ENCODE measurements at places on chromosomes 6 and 20.

- H3K27ac ChIP-seq = no peak overlapping the region
- H3K4me3 ChIP-seq = no peak overlapping the region
- no peaks in the 10 kb centered on the region for H3K27me3 ChIP-seq
- no peaks in the 10 kb centered on the region for H3K36me3 ChIP-seq
- H3K4me1 ChIP-seq = no peaks in the 10 kb centered on the region
These were observed 46.3 kb downstream of the GRIK2 start for GRCh38 chr6:101439790-101440189.

- peaks cover 2% of the 10 kb centered on the region for H3K4me1 ChIP-seq
- no peaks in the 10 kb centered on the region for H3K27me3 ChIP-seq
- peak; percentile 75 for DNase-seq
- H3K27ac ChIP-seq = no peak overlapping the region
- no peaks in the 10 kb centered on the region for H3K36me3 ChIP-seq
These were observed 8.3 kb upstream of the NCOA3 start for GRCh38 chr20:47493175-47493962.

- H3K4me3 ChIP-seq = peak overlapping the region; percentile 32
- H3K36me3 ChIP-seq = no peaks in the 10 kb centered on the region
- peak overlapping the region; percentile 99 for H3K27ac ChIP-seq
- H3K27me3 ChIP-seq = no peaks in the 10 kb centered on the region
- DNase-seq = peak; percentile 98
These were observed 136.7 kb downstream of the HFE start for GRCh38 chr6:26223650-26224546.

DNA sequence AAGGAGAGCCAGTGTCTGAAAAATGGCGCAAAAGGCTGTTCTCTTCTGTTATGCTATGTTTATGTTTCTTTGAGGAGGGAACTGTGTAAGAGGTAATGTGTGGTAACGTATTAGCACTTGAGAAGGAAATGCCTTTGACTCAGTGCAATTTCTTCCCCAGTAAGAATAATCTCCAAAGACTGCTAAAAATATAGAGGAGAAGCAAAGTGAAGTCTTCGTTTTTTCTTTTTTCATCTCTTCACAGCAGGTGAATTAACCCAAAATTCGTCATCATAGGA, 47.1 kb upstream of the IFNGR1 start:
- no peak overlapping the region for H3K27ac ChIP-seq
- H3K36me3 ChIP-seq = no peaks in the 10 kb centered on the region
- peaks cover 2% of the 10 kb centered on the region for H3K4me1 ChIP-seq
- H3K27me3 ChIP-seq = peaks cover 13% of the 10 kb centered on the region

DNA sequence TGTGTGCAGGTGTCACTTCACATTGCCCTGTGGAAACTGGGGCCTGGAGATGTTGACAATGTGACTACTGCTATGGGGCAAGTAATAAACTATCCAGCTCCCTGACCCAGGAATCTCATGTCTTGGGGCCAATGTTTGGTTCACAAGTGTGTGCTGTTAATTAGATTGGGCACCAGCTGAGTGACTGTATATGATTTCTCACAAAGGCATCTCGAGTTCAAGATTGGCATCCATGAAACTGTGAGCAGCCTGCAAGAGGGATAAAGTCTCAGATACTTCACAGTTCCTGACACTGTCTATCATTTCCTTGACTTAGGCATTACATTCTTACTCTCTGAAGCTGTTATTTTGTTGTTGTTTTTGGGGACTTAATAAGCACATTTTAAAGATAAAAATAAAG, 264.0 kb downstream of the PRKN start:
- H3K4me1 ChIP-seq = no peaks in the 10 kb centered on the region
- DNase-seq = no peak
- H3K4me3 ChIP-seq = no peak overlapping the region
- no peak overlapping the region for H3K27ac ChIP-seq
- no peaks in the 10 kb centered on the region for H3K36me3 ChIP-seq

DNA sequence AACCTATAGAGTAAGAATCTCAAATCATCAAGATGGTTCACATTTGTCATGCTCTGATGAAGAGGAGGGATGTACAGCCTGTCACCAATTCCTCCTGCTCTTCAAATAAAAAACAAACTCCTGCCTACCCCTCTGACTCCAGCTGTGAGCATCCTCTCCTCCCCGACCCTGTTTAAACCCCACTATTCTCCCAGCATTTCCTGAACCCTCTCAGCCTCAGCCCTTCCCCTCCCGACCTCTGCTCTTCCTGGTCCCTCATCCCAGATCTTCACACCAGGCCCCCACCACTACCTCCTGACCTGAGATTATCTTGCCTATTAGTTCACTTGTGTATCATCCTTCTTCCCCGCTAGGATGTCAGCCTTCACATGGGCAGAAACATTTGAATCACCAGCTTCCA, 75.8 kb downstream of the ZMYND8 start:
- peaks cover 29% of the 10 kb centered on the region for H3K4me1 ChIP-seq
- H3K36me3 ChIP-seq = peaks cover 80% of the 10 kb centered on the region
- no peak for DNase-seq
- H3K4me3 ChIP-seq = no peak overlapping the region

DNA sequence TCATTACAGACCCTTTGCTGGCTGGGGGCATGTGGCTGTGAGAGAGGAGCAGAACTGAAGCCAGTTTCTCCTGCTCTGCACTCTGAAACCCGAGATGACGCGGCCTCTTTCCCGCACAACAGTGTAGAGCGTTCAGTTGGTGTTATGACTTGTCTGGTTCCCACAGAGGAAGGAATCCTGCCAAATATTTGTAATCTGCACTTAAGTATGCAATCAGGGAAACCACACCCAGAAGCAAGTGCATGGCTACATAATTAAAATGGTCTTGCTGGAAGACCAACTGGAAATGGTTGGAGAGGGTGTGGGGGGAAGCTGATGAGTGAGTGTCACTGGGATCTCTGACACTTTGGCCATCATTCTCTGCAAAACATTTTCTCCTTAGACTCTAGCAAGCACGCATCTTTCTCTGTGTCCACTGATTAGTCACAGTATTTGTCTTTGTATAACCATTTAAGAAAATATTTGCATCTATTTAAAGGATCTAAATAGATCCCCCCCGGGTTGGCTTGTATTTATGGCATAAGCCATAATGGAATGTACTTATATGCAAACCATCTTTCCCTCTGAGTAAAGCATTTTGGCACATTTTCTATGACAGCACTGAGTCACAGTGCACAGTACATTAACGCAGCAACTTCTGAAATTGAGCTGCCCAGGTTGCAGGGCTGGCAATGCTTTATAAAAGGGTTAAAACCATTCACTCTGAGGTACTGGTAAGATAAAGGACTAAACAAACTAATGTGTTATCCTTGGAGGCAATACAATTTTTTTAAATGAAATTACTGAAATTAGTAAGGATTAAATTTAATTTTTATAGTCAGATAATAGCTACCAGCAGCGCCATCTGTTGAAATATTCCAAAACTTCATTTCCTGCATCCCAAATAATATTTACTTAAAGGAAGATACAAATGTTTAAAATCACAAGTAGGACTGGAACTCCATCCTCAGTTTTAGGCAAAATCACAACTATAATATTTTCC, 76.7 kb downstream of the FOXC1 start:
- H3K36me3 ChIP-seq = no peaks in the 10 kb centered on the region
- H3K27me3 ChIP-seq = no peaks in the 10 kb centered on the region
- peaks cover 9% of the 10 kb centered on the region for H3K4me1 ChIP-seq
- DNase-seq = peak; percentile 26
- H3K27ac ChIP-seq = peak overlapping the region; percentile 7

GRCh38 chr6:132259070-132259469, 142.2 kb downstream of the MOXD1 start:
- H3K36me3 ChIP-seq = no peaks in the 10 kb centered on the region
- DNase-seq = peak; percentile 37
- H3K27me3 ChIP-seq = no peaks in the 10 kb centered on the region
- no peak overlapping the region for H3K4me3 ChIP-seq
- no peak overlapping the region for H3K27ac ChIP-seq
- H3K4me1 ChIP-seq = no peaks in the 10 kb centered on the region

DNA sequence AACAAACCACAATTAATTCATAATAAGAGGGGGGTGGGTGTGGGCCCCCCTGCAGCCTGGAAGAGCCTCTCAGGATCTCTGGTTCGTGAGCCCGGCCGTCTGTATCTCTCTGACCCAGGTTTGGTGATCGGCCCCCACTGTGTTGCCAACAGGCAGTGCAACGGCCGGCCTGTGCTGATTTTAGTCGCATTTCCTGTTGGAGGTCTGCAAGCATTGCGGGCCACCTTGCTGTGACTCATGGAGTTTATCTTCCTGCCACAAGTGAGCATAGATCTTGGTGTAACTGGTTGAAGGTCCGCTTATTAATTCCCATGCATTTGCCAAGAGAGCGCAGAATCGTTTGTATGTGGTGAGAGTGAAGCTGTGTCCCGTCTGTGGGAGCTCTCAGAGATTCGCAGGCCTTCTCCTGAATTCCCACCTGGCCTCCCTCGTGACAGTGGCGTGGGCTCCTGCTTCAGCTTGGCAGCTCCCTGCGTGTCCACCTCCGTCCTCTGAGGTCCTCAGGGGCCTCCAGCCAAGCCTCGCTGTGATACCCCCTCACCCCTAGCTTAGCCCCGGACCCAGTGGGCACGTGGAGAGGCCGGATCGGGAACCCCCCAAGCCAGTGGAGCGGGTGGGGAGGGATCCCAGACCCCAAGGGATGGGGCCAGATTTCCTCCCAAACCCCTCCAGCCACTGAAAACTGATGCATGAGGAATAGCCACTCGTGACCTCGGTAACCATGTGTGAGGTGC, 269.8 kb downstream of the CDH4 start:
- H3K4me1 ChIP-seq = peaks cover 19% of the 10 kb centered on the region
- H3K36me3 ChIP-seq = no peaks in the 10 kb centered on the region
- H3K27me3 ChIP-seq = peaks cover 4% of the 10 kb centered on the region
- peak; percentile 62 for DNase-seq
- H3K27ac ChIP-seq = no peak overlapping the region

- peaks cover 43% of the 10 kb centered on the region for H3K27me3 ChIP-seq
- H3K4me1 ChIP-seq = no peaks in the 10 kb centered on the region
- H3K4me3 ChIP-seq = no peak overlapping the region
- H3K36me3 ChIP-seq = no peaks in the 10 kb centered on the region
- H3K27ac ChIP-seq = no peak overlapping the region
These were observed 218.8 kb upstream of the RNF24 start for GRCh38 chr20:4234128-4234527.

- no peak overlapping the region for H3K4me3 ChIP-seq
- H3K27me3 ChIP-seq = no peaks in the 10 kb centered on the region
- no peak overlapping the region for H3K27ac ChIP-seq
- H3K36me3 ChIP-seq = peaks cover 84% of the 10 kb centered on the region
- DNase-seq = no peak
These were observed 18.5 kb downstream of the RBCK1 start for GRCh38 chr20:426566-426965.

- peaks cover 8% of the 10 kb centered on the region for H3K4me1 ChIP-seq
- peak overlapping the region; percentile 35 for H3K27ac ChIP-seq
- no peaks in the 10 kb centered on the region for H3K27me3 ChIP-seq
- no peak for DNase-seq
These were observed 792 bp downstream of the RSPH3 start for GRCh38 chr6:158999154-158999665.

GRCh38 chr20:29756664-29757063, 1500.8 kb upstream of the DEFB115 start:
- H3K27ac ChIP-seq = no peak overlapping the region
- no peaks in the 10 kb centered on the region for H3K27me3 ChIP-seq
- H3K36me3 ChIP-seq = no peaks in the 10 kb centered on the region
- no peaks in the 10 kb centered on the region for H3K4me1 ChIP-seq

DNA sequence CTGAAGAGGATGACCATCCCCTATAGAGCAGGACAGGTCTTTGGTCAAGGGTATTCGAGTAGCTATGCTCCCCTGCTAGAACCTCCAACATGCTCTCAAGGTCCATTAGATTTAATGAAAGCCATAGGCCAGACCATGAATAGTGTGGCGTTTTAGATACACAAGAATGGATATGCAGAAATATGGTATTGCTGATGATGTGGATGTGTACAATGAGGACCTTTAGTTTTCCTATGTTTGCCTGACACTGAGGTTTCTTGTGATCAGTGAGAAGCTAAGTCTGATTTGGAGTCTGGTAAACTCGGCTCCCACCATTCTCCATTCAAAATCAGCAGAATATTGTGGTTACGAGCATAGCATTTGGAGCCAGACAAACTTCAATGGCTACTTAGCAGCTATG, 125.6 kb downstream of the TSHZ2 start:
- no peaks in the 10 kb centered on the region for H3K4me1 ChIP-seq
- H3K4me3 ChIP-seq = no peak overlapping the region
- no peak for DNase-seq
- no peak overlapping the region for H3K27ac ChIP-seq
- H3K36me3 ChIP-seq = no peaks in the 10 kb centered on the region
- no peaks in the 10 kb centered on the region for H3K27me3 ChIP-seq

DNA sequence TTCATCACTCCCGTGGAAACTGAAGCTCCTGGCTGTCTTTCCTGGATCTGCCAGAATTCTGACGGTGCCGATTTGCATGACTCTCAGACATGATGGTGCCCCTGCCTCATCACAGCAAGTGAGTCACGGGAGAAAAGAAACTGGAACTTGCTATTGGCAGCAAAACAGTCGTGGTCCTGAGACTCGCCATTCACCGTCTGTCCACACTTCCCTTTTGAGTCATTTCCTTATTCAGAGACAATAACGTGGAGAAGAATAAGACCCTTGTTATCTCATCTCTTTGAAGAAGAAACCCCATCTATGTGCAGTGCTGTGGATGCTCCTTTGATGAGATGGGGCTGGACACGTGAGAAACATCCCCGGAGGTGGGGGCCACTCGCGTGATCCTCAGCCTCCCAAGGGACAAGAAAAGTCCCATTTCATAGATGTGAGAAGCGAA, 4.2 kb downstream of the GPR31 start:
- DNase-seq = no peak
- peak overlapping the region; percentile 40 for H3K4me3 ChIP-seq
- H3K27me3 ChIP-seq = peaks cover 3% of the 10 kb centered on the region
- no peak overlapping the region for H3K27ac ChIP-seq
- no peaks in the 10 kb centered on the region for H3K36me3 ChIP-seq

GRCh38 chr6:131787079-131787478, 20.7 kb upstream of the ENPP1 start:
- no peak overlapping the region for H3K4me3 ChIP-seq
- H3K4me1 ChIP-seq = no peaks in the 10 kb centered on the region
- no peak overlapping the region for H3K27ac ChIP-seq
- no peaks in the 10 kb centered on the region for H3K36me3 ChIP-seq

GRCh38 chr20:8244637-8245036, 112.6 kb downstream of the PLCB1 start:
- no peaks in the 10 kb centered on the region for H3K36me3 ChIP-seq
- no peaks in the 10 kb centered on the region for H3K4me1 ChIP-seq
- DNase-seq = peak; percentile 53
- no peak overlapping the region for H3K4me3 ChIP-seq
- no peaks in the 10 kb centered on the region for H3K27me3 ChIP-seq

DNA sequence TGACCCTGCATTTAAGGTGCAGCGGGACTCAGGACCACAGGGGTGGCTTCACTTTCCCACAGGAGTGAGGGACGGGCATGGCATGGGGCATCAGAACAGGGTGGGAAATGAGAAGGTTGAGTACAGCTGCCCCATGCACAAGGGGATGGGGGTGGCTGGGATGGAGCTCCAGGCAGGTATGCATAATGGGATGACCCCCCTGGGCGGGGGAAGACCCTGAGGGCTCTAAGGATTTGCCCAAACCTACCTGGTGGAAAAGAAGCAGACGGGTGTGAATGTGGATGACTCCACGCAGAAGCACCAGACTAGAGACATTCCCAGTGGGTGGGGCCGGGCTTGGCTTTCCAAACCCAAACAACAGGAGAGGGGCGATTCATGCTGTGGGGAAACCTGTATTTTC, 200.3 kb downstream of the SYNDIG1 start:
- peaks cover 28% of the 10 kb centered on the region for H3K4me1 ChIP-seq
- H3K27ac ChIP-seq = no peak overlapping the region
- H3K27me3 ChIP-seq = no peaks in the 10 kb centered on the region
- no peak for DNase-seq
- no peak overlapping the region for H3K4me3 ChIP-seq

Measured in mesenchymal stem cell (in vitro differentiated cells and primary cell).